Upper lobe of left lung (tissue), 6 donors: ENCODE measurements at places on chromosomes 13 and 19.

DNA sequence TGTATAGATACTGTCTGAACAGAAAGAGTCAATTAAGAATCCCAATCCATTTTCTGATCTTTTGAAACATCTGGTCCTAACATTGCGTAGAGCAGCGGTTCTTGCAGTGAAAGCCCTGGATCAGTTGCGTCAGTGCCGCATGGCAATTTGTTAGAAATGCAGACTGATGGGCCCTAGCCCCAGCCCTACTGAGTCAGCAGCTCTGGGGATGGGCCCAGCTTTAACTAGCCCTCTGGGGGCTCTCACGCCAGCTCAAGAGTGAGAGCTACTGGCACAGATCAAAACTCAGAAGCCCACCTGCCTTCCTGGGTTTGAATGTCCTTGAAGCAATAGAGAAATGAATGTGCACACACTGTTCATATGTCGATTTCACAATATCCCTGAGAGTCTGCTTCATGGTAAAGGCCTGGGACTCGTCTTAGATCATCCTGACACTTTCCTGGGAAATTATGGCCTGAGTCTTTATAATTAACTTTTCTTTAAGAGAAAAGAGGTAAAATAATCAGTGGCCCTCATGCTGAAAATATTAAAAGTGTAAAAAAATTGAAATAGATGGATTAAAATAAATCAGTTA lies 206.8 kb upstream of the TMTC4 start:
- no peak for DNase-seq

GRCh38 chr19:7331446-7331845 lies 17.3 kb upstream of the ARHGEF18 start:
- DNase-seq: no peak

DNA sequence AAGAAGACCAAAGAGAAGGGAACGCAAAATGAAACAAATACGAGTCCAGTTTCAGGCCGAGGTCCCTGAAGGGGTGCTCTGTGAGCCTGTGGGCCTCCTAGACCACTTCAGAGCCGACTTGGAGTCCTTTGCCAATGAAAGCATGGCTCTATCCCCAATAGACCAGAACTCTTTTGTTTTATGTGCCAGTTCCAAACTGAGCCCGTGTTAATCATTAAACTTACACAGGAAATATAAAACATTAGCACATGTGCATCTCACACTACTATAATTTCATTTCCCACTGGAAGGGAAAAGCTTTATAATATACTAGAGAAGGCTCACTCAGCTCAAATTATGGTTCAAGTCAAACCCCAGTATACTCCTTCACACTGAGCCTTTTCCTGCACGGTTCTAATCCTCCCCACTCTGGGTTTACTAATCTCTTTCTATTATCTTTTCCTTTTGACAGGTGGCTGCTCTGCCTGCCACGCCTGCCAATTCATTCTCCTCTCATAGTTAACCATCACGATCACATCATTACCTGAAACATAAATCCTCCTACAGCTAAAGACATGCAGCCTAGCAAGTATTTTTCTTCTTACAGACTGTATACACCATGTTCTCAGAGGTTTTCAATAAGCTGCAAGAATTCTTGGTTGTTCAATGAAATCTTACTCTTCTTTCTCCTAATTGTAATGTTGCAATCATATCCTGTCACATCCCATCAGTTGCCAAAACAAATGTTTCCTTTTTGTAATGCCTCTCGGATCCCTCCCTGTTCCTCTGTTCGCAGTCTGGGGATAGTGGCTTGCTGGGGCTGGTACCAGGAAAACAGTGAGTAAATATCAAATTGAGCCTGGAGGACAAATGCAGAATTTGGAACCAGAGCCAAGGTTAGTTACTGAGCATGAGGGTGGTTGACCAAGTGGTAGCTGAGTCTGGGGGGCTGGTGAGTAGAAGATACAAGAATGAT lies 18.8 kb upstream of the WASF3 start:
- no peak for DNase-seq

- DNase-seq: no peak
Observed at GRCh38 chr19:48175578-48175977, 5.1 kb downstream of the ZSWIM9 start.

DNA sequence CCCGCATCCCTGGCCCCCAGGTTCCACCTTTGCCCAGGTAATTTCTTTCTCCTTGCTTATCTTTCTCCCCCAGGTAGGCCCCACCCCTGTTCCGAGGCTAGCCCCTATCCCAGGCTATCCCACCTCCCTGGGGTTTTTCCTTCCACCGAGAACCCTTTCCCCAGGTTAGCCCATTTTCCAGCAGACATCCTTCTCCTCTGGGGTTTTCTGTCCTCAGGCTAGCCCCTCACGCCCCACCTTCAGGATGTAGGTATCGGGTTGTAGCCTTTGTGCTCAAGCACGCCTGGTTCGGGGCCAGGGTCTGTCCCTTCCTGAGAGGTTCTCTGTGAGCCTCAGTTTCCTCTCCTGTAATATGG lies 837 bp downstream of the FSD1 start:
- no peak for DNase-seq

DNA sequence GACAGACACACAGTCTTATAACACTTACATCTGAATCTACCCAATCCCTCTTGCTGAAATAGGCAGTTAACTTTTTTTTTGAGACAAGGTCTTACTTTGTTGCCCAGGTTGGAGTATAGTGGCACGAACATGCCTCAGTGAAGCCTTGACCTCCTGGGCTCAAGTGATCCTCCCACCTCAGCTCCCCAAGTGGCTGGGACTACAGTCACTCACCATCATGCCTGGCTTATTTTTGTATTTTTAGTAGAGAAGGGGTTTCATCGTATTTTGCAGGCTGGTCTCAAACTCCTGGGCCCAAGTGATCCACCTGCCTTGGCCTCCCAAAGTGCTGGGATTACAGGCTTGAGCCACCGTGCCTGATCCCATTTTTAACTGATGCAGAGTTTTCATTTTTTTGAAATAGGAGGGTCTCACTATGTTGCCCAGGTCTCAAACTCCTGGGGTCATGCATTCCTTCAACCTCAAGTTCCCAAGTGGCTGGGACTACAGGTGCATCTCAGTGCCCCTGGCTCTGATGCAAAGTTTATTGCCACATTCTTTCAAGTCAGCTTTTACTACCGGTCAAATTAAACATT lies 7.6 kb downstream of the ELF1 start:
- DNase-seq: no peak

DNA sequence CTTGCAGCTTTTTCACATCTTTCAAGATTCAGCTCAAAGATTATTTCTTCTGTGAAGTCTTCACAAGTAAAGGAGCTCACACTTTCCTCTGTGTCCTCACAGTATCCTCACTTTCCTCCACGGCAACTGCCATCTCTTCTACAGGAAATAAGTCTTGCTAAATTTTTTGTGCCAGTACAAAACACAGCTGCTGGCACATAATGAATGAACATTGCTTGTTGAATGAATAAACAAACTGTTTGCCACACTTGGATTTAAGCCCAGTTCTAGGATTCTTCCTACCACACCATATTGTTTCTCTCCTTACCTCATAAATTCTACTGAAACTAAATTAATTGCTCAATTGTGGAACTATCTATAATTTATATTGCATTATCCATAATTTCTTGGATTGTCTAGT lies 59.5 kb downstream of the RAP2A start:
- DNase-seq: no peak
